ENCODE measurements at places on chromosomes 5 and 9. TPM values are rescaled to one million over a fixed set of nuclear protein-coding genes. Genes with fewer than 3 reads are reported as not detected.

Gene PCDHB3
- 2.5 TPM for polyA plus RNA-seq

Gene FOXD1
- 8.7 TPM for polyA plus RNA-seq

Gene CDO1
- 18.1 TPM for polyA plus RNA-seq

Gene CEP120
- 19.8 TPM for polyA plus RNA-seq

Gene CEMIP2
- 26.7 TPM for polyA plus RNA-seq

Gene DELE1
- 108 TPM for polyA plus RNA-seq

Gene ADAMTS19
- polyA plus RNA-seq = 6.8 TPM

- DNase-seq = no peak
Observed at GRCh38 chr5:177171961-177172360, 38.4 kb downstream of the NSD1 start.

- no peak for DNase-seq
Observed at GRCh38 chr5:140509898-140510297, 37.6 kb upstream of the EIF4EBP3 start.

GRCh38 chr9:20379804-20380225 lies 242.5 kb downstream of the MLLT3 start:
- DNase-seq = no peak

GRCh38 chr5:166961028-166961427 lies 1330.4 kb upstream of the WWC1 start:
- no peak for DNase-seq

GRCh38 chr9:137311986-137312851 lies 10.1 kb upstream of the NRARP start:
- no peak for DNase-seq

GRCh38 chr5:1883925-1884677 lies 1.4 kb upstream of the IRX4 start:
- DNase-seq = no peak

DNA sequence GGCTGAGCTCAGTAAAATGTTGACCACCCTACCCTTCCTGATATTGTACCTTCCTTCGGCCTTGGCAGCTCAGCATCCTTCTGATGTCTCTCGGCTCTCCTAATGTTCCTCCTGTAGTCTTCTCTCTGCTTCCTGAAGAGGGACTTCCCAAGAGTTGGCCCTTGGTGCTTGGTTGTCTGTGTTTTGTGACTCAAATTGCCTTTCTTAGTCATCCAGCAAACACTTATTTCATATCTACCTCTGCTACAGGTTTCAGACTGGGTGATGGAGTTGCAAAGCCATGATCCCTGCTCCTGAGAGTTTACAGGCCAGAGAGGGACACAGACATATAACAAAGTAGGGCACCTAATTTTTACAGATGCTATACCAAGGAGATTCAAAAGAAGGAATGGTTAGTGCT lies 70.1 kb downstream of the SV2C start:
- DNase-seq = no peak

DNA sequence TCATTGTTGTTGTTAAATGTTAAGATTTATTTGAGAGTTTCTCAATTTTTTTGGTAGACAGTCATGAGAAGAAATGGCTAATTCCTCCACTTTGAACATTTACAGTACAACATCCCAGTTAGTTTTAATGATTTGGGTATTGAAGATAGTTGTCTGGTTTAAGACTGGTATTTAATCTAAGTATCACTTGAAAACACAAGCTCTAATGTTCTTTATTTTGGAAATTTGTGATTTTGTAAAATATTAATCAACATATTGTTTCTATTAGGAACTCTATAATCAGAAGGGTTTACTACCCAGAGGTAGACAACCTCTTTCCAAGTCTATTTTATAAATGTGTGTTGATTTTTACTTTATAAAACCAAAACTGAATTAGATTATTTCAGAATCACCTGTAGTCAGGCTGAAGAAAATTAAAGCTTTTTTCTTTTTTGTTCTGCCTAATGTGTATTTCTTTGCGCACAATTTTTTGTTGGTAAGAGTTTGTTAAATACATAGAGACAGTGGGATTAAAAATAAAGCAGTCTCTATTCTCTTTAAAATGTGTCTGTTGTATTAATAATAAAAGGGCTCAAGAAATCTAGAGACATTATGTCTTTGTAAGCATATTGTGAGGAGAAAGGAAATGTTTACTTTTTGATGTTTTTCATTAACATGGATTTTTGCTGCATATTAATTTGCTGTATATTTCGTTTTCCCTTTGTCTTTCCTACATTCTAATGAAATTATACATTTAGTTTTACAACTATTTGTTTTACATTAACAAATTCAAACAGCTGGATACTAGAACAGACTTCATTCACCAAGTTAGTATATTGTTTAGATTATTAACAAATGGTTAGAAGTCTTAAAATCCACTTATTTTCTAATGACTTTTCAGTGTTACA lies 3.9 kb upstream of the PURA start:
- no peak for DNase-seq

DNA sequence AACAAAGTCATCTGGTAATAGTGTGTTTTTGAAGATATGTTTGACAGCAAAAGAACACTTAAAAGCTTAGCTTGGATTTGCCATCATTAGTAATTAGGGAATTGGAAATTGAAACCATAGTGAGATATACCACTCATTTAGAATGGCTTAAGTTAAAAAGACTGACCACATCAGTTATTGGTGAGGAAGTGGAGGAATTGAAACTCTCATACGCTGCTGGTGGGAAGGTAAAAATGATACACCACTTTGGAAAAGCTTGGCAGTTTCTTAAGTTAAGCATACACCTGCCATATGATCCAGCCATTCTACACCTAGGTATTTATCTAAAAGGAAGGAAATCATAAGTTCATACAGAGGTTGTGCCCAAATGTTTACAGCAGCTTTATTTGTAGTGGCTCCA lies 213.2 kb downstream of the TRIO start:
- no peak for DNase-seq

DNA sequence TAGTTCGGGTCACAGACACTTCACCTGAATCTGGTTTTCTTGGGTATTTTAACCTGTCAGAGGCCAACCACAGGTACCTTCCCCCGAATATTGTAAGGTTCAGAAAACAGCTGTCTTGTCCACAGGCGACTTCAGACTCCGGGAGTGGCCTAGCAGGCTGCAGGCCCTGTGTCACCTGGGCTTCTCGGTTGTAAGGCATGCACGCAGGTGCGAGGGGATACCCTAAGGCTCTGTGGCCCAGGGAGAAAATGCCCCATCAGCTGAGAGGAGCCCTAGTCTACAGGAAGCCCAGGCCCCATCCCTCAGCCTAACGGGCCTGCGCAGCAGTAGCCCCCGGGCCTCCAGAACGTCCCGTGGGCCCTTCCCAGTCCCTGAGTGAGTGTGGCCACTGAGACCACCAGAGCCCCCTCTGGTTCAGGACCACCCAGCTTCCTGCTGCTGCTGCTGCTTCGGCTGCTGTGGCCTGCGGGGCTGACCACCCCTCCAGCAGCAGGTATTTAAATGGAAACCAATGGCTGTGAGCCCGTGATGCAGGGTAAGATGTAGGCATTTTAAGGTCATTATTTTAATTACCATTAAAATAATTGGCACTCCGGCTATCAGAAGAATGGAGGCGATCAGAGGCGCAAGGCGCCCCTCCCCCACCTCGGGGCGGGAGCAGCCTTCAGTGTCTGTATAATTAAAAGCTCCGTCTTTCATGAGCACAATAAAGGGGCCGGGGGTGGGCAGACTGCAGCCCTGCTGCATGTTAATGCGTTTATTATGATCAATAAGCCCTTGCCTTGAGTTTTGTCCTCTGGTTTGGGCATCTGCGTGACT lies 65.4 kb downstream of the PSMB7 start:
- DNase-seq = no peak

GRCh38 chr5:172564188-172564587 lies 76.9 kb upstream of the NEURL1B start:
- no peak for DNase-seq

DNA sequence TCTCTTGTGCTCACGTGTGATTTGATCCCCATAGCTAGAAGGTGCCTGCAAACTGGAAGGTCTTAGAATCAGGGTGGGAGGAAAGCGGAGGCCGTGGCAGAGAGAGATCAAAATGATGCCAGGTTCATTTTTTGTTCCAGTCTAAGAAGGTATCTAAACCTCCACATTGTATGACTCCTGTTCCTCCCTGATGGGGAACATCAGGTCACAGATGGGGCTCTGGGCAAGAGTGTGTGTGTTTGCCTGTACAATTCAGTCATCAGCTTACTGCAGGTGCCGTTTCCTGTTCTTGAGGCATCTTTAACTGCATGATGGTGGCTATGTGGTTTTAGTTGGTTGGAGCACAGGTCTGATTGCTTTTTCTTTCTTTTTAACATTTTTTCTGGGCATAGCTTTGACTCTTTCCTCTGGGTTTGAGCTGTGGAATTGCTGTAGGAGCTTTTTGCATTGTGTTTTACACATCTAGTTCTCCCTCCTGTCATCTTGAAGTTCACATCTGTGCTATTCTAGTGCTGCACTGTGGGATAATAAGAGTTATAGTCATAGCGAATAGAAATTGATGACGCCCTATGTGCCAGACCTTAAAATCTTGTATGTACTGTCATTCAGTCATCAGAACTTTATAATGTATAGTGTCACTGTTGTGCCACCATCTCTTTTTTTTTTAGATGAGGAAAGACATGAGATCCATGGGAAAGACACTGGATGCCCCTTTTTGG lies 30.8 kb downstream of the ARHGAP26 start:
- no peak for DNase-seq

DNA sequence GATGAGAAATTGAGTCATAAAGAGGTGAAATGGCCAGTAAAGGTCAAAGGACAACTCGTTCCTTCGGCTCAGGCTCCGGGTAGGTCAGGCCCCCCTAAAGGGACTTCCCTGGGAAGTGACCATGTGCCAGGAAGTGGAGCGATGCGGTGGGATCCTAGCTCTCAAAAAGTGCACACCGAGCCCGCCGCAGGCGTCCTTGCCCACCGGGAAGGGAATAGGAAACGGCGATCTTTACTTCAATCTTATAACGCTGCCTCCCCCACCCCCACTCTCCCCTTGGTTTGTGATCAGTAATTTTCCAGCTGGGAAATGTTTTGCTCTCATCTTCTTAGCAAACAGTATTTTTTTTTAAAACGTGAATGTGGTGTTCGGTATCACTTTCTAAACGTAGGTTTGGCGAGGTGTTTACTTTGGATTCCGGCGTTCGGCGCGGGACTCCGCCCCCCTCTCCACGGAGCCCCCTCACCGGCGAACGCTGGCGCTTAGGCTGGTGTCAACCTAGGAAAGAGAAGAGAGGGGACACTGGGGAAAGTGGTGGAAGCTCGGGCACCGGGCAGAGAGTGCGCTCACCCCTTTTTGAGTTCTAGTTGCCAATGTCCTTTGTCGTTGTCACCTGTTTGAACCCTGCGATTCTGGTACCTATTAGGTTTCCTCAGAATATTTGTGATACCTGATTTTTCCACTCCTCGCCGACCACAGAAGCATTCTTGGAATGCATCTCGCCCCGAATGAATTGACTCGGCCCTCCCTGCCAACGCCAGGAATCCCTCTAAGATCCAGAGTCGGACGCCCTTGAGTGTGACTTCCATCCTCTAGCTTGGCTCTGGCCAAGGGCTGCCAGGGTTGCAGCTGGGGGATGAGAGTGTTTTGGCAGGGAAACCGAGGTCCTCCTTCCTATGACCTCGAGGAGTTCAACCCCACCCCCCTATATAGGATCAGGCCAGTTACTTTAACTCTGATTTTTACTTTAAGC lies 1.8 kb upstream of the KLF4 start:
- no peak for DNase-seq

GRCh38 chr5:80701597-80701996 lies 46.8 kb upstream of the DHFR start:
- DNase-seq = no peak

GRCh38 chr9:12875191-12875590 lies 100.4 kb downstream of the LURAP1L start:
- DNase-seq = no peak

DNA sequence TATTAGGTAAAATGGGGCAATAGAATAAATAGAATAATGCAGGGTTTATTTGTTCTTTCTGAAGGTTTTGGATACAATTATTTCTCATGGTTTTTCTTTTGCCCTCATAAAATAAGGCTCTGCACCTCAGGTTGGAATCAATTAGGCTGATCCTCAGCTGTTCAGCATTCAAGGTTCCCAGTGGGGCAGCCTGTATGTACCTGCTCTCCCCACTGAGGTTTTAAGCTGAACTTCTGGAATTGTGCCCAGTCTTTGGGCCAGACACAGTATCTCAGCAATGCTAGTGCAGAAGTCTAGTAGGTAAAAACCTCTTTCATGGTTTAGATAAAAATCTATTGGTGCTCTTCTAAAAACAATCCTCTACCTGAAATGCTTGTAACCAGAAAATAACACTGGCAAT lies 98.0 kb downstream of the EDIL3 start:
- no peak for DNase-seq

GRCh38 chr9:97806721-97807120 lies 46.3 kb upstream of the FOXE1 start:
- no peak for DNase-seq

- DNase-seq = no peak
Observed at GRCh38 chr9:135770203-135770535, 68.2 kb downstream of the KCNT1 start.

- DNase-seq = no peak
Observed at GRCh38 chr5:86125731-86126601, 491.8 kb upstream of the COX7C start.

GRCh38 chr9:76414661-76415060 lies 20.4 kb upstream of the RFK start:
- DNase-seq = no peak

Data from right renal pelvis (tissue), 4 donors.